Fibroblast of mammary gland (primary cell): ENCODE measurements at places on chromosomes 6 and 20.

- no peak for DNase-seq
Observed at GRCh38 chr20:17282501-17282900, 55.7 kb downstream of the PCSK2 start.

DNA sequence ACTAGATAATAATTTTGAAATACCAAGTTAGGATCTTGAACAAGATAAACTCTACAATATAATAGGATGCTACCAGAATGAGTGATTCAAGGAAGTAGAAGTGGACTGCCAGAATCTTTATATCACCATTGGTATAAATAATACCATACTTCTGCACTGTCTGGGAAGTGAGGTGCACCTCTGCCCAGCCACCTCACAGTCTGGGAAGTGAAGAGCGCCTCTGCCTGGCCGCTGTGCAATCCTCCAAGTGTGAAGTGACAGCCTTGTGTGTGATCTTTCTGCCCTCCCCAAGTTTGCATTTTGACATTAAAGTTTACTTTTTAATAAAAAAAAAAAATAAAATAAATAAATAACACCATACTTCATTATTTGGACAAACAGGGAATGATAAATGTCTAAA lies 18.8 kb downstream of the LATS1 start:
- no peak for DNase-seq

DNA sequence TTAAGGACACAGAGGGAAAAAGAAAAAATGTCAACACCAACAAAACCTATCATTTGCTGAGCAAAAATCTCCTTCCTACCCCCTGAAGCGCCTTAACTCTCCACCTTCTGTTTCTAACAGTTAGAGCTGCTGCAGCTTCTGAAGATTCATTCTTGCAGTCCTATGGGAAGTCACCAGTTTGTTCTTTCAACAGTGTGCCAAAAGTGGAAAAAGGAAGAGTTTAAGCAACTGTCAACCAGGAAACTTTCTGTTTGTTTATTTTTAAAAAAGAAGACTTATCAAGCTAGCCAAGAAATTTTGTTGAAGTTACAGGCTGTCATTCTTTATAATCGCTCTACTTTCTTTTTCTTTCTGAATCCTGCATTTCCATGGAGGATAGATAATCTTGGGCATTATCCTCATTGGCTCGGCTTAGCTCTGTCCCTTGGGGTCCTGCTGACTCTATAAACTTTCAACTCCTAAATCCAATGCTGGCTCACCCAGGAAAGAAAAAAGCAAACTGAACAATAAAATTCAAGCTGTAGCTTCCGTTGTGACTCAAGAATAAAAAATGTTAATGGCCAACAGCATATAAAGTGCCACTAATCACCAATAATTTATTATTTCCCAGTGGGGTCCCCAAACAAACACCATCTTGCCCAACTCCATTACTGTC lies 172.8 kb upstream of the CITED2 start:
- DNase-seq, result peak; percentile 49

GRCh38 chr6:102039441-102039840 lies 645.9 kb downstream of the GRIK2 start:
- DNase-seq, result no peak

DNA sequence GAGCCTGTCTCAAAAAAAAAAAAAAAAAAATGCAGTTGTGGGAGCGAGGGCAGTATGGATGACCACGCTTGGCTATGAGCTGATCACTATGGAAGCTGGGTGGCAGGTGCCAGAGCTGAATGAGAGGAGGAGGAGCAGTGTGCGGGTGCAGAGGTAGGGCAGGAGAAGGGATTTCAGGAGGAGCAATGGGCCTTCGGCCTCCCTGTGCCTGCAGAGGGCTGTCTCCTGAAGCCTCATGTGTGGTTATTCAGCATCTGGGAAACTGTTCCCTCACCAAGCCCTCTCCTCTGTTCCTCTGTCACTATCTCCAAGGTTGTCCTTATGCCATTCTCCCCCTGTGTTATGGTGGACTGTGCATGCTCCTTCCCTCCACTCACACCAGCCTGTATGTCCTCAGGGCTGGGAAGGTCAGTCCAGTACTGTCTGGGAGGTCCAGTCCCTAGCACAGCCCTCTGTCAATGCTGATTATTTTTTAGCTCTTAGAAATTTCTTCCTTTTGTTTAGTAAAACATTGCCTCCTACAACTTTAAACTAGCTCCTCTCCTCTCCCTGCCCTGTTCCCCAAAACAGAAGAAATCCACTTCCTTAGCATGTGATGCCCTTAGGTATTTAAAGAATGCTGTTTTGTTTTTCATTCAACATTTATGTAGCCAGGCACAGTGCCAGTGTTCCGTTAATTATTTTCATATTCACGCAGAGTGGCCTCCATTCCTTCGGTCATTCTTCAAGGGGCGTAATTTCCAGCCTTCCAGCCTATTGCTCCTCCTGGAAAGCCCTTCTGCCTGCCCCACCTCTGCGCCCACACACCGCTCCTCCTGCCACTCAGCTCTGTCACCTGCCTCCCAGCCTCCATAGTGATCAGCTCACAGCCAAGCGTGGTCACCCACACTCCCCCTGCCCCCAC lies 48.9 kb downstream of the CNBD2 start:
- peak; percentile 36 for DNase-seq

- no peak for DNase-seq
Observed at GRCh38 chr6:113610377-113610988, 246.7 kb upstream of the MARCKS start.

GRCh38 chr6:111536910-111537527 lies 54.0 kb upstream of the REV3L start:
- no peak for DNase-seq

DNA sequence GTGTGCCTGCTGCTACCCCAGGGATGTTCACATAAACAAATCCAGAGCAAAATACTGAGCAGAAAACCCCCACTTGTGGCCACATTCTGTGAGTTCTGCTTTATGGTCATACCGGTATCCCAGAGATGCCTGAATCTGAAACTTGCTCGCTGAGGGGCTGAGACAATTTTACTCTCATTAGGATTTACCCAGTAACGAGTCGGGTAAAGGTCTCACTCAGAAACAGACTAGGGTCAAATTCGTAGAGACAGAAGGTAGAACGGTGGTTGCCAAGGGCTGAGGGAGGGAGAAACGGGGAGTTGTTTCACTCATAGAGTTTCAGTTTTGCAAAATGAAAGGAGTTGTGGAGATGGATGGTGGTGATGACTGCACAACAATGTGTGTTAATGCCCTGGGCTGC lies 45.4 kb upstream of the NKX2-2 start:
- DNase-seq, result no peak

GRCh38 chr6:137655291-137655690 lies 161.1 kb upstream of the OLIG3 start:
- DNase-seq, result no peak

GRCh38 chr20:41572010-41572572 lies 46.1 kb downstream of the CHD6 start:
- DNase-seq, result no peak

DNA sequence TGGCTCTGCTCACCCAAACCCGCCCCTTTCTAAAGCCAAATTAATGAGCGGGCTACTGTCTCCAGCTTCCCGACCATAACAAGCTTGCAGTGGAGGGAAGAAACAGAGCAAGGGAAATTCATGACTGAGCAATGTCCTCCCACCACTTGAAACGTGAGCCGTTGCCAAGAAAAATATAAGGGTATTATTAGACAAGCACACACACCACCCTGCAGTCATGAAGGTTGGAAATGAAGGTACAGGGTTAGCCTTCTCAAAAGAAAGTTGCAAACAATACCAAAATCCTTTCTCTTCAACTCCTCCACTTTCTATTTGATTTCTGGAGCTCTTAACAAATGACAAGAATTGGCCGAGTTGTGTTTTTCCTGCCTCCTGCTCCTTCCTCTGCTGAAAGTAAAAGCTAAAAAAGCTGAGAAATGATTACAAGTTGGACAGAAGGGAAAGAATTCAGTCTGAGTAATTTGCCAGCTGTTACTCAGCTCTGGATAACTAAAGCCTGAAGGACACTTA lies 151.1 kb upstream of the B3GAT2 start:
- peak; percentile 87 for DNase-seq

DNA sequence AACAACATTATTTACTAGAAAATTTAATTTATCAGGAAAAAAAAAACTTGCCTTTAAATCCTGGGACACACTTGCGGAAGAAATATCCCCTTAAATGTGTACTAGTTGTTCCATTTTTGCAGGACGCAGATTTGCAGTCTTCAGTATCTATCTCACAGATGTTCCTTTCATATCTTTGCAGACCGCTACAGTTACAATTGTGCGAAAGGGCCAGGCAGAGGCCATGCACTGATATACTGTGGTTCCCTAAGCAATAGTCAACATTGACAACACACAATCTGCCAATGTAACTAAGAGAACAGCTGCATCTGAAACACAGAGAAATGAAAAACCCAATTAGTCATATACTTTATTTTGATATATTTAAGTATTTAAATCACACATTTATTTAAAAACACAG lies 411.2 kb downstream of the EYS start:
- no peak for DNase-seq

DNA sequence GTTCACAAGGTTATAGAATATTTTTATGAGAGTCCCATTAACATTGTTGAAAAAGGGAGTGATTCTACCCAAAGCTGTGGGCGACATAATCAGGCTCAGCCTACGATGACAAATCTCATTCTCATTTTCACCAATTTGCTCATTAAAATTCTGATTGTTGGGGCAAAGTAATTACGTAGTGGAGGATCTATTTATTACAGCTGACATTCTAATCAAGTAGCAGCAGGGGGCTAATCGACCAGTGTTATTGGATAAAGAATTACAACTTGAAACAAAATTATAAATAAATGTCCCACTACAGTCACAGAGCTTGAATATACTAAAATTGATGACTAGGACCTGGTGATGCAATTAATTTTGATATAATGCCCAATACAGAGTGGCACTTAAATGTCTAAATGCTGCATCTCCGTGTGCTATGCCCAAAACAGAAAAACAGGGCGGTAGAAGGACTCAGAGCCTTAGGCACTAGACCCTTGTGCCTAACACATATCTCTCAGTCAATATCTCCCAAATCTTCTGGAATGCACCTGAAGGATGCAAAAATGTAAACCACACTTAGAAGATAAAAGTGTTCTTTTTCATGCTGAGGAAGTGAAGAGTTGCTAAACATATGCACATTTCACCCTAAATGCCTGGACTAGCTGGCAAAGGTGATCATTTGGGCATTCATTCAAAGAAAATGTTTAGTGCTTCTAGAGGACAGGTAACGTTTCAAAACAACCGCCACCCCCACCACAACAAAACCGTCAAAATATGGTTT lies 88.3 kb downstream of the CD24 start:
- DNase-seq, result no peak

DNA sequence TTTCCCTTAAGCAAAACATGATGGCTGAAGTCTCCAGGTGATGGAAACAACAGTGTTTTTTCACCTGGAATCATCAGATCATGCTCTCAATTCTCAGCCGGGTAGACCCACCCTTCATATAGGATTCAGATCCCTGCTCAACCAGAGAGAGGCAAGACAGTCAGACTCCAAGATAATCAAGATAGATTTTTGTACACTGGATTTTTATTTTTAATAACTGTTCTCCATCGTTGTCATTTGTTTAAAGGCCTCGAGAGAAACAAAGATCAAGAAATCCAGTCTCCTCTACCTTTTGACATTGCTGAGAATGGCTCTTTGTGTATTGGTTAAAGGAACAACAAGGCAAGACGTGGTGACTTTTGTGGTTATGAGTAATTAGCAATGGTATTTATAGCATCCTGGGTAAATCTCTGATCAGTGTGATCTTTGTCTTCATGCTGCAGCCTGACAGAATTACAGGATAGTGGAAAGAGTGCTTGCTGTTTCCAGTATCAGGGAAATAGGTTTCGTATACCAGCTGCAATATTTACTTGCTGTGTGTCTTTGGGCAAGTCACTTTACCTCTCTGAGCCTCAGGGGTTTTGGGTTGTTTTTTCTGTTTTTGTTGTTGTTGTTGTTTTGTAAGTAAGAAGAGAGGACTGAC lies 29.9 kb downstream of the ID4 start:
- DNase-seq, result peak; percentile 42

DNA sequence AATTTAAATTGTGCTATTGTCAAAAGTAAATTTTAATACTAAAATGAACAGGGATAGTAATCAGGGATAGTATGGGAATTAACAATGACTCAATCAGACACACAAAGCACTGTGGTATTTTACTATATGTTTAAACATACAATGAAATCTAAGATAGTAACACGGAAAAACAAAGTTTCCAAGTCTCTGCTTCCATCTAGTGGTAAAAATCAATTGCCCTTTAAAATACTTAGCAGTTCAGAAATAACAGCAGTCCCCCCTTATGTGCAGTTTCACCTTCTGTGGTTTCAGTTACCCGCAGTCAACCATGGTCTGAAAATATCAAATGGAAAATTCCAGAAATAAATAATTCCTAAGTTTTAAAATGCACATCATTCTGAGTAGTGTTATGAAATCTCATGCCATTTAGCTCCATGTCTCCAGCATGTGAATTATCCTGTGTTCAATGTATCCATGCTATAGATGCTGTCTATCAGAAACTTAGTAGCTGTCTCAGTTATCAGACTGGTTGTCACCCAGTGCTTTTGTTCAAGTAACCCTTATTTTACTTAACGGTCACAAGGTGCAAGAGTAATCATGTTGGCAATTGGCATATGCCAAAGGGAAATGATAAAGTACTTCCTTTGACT lies 58.5 kb downstream of the AHI1 start:
- peak; percentile 38 for DNase-seq

- no peak for DNase-seq
Observed at GRCh38 chr6:157676241-157676640, 146.8 kb upstream of the SNX9 start.

- DNase-seq, result no peak
Observed at GRCh38 chr20:25273046-25273445, 25.2 kb downstream of the PYGB start.

DNA sequence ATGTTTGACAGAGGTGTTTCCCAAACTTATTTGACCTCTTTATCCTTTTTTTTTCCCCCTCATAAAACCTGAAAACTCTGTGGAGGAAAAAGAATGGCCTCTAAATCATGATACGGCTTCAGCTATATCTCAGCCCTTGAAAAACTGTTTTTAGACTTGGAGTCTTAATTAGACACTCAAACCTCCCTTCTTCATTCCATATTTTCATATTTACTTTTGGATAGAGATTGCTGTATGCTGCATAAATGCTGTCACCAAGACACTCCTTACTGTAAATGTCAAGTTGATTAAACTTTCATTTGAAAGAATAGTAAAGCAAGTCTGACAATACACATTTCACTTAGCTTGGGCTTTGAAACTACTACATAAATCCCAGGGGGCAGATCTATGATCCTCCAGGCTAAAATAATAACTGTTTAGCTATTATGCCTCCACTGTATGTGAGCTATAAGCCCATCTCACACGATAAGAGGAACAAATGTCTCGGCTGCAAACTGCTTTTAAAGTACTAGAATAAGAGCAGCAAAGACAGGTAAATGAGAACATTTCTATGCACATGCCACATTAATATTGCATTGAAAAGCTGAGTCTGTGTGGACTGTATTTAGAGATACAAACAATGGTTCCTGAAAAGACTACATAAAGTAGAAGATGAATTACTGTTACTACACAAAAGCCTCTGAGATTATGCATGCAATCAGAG lies 141.3 kb upstream of the HMGN3 start:
- DNase-seq, result no peak
